GF-D8 (cell line): ENCODE measurements at places on chromosomes 2 and 18.

DNA sequence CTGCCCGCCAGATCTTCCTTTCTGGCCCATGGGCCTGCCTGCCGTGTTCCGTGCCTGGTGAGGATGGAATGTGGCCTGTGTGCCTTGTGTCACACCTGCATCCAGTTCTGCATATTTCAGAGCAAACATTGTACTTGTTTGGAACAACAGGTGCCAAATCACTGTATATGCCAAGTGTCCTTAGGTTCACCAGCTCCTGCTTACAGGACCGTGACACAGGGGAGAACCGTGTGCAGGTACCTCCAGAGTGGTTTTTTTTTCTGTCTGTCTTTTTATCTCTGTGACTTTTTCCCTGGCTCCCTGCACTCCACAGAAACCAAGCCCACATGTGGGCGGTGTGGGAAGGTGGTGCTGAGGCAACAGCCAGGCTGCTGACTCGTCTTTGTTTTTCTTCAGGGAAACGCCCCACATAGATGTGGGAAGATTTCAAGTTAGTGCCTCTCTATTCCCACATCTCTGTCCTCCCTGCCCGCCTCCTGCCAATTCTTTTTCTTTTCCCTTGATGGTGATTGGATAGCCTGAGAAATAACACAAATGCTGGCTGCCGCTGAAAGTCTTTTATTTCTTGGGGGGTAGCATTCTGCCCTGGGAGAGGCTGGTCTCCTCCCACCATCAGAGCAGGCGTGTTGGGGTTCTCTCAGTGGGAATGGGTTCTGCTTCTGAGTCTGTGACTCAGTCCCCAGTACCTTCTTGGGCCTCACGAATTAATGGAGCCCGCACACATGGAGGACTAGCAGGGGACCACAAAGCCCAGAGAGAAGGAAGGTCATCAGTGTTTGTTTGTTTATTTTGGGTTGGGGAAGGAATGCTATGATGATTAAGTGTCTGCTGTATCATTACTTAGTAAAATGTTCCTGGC is 21.4 kb downstream of the GRHL1 start:
- DNase-seq, result no peak

DNA sequence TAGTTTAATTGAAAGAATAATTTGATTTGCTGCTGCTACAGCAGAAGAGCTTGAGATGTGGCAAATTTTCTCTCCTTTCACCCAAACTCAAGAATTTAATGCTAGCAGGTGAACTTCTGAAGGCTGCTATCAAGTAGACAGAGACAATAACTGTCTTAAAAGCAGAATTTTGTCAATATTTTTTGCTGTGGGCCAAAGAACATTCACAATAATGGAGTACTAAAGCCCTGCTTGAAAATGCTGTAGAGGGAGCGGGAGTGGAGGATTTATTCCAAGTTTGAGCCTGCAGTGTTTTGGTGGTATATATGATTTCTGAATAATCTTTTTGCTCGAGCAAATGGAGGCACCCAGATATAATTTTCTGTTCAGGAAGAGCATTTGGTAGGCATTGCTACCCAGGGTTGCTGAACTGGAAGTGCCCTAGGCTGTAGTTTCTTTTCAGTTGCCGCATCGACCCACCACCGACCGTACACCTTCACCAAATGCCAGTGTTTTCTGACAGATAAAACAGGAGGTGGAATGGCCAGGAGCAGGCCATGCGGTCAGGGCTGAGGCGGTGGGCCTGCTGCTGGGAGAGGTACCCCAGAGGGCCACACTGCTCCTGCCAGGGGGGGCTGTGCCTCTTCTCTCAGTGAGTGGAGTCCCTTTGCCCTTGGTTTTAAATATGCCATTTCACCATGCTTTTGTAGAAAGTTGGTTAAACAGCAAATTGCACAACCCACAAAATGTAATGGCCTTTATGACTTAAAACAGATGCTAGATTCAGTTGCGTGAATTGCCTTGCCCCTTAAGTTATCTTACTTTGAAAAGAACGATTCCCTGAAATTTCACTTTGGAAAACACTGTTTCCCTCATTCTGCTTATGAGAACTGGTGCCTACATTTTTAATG is 36.4 kb downstream of the TSHZ1 start:
- peak; percentile 44 for DNase-seq

DNA sequence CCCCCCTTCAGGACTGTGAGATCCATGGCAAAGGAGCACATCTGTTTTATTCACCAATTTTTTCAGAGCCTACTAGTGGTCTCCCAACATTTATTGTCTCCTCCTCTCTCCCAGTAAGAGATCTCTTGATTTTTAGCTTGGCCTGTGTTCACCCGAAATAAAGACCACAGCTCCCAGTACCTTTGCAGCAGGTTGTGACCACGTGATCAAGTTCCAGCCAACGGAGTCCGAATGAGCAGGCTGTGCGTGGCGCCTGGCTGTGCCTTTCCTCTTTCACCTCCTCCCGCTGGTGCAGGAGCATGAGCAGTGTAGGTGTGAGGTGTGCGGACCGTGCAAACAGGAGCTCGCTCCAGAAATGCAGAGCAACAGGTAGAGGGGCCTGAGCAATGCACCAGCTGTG is 143.6 kb upstream of the GLI2 start:
- no peak for DNase-seq

GRCh38 chr2:237201461-237202287 is 116.0 kb downstream of the COPS8 start:
- no peak for DNase-seq

DNA sequence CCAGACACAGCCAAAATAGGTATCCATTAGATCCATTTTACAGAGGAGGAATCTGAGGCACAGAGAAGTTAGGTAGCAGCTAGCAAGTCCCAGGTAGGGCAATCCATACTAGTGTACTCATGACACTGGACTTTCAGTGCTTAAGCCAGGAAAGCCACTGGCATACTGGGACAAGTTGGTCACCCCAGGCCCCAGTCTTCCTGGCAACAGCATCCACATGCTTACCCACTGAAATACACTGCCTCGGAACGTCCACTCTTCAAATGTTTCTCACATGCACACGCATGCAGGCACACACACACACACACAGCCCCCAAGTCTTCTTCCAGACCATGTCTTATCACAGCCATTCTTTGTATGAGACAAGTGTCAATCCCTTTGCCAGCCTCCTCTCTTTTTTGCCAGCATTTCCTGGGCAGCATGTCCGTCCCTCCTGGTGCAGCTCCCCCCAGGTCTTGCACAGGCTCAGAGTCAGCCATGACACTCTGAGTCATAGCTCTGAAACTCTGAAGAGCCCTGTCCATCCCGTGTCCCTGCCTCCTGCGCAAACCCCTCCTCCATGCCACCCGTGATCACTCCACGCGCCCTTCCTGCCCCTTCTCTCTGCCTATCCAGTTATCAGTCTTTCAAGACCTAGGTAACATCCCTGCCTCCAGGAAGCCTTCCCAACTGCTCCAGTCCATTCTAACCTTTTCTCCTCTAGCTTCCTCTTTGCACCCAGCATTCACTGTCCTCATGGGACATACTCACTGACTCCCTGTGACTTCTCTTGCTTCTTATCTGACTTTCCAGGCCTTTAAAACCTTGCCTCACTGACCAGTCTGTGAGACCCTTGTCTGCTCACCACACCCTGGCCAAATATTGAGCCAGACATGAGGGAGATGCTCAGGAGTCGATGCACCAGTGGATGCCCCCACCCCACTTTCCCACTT is 10.9 kb upstream of the TEX261 start:
- DNase-seq, result no peak

DNA sequence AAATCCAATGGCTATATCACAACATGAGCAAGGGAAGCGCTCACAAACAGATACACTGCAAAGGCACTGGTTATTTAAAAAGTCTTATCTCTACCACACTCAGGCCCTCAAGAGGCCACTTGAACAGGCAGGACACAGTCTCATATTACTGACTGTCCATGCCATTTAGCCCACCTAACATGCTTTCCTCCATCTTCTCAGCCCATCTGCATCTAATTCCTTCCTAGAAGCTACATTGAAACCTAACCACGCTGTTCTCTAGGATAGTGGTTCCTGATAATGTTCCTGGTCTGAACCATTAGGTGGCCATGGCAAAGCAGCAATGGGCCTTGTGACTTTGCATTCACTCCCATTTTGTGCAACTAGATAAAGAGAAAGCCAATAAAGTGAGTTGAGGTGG is 22.5 kb upstream of the NEB start:
- no peak for DNase-seq

DNA sequence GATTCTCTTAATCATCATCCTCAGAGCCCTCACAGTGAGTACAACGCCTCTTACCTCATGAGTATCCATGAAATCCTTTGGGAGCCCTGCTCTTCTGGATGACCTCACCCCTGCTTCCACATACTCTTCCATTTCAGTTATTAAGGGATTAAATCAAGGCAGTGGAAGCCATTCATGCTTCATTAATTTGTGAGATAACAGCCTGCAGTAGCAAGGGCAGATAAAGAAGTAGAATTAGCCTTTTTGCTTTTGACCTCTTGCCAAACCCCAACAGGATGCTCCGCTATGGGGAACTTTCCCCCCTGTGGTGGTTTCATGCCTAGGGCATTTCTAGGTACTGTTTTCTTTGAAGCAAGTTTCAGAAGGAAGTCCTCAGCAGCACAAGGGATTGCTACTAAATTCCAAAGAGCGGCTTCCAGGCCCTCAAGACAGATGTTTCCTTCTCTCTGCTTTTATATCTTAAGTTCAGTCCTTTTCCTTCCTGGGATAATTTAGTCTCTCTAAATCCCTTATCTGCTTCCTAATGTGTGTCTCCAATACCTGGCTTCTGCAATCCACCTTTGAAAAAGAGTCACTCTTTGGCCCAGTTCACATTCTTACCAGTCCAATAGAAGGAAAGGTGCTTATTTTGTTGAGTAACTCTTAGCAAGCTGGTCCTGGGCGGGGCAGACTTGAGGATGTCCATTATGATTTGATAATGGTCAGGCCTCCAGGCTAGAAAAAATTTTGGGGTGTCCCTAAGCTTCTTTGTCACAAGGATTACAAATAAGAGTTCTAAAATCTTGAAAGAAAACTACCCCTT is 76.9 kb downstream of the MYO1B start:
- DNase-seq, result peak; percentile 39

DNA sequence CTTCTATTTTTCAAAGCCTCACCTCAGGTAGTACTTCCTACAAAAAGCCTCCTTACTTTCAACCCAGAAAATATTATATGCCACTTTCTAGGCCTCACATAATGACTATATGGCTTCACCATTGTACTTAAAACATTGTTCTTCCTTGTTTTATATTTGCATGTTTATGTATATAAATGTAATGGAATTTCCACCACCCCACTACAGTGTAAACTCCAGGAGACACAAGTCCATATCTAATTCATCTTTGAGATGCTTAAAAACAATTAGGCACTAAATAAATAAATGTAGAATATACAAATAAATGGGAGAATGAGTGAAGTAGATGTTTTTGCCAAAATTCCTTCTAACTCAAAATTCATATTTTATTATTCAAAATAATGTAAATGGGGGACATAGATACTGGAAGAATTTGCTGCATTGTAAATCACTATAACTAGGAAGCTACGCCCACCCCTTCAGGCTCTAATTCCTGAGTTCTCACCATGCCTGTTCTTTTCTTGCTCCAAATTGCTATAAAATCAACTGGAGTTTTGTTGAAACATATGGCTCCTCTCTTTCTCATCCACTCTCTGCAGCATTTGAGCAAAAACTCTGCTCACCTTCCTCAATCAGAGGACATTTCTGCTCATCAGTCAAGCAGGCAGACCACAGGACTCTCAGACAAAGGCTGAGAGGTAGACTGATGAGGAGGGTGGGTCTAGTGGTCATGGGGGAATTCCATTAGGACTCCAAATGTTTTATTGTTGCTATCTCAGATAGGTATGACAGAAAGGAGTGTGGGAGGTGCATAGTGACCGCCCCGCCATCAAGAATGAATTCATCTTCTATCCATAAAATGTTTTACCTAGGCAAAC is 243.0 kb downstream of the HNMT start:
- DNase-seq, result no peak
